LoVo (cell line): ENCODE measurements at places on chromosomes 4 and X.
A peak's percentile ranks its signal among the peaks of the same experiment; 100 is the strongest.

DNA sequence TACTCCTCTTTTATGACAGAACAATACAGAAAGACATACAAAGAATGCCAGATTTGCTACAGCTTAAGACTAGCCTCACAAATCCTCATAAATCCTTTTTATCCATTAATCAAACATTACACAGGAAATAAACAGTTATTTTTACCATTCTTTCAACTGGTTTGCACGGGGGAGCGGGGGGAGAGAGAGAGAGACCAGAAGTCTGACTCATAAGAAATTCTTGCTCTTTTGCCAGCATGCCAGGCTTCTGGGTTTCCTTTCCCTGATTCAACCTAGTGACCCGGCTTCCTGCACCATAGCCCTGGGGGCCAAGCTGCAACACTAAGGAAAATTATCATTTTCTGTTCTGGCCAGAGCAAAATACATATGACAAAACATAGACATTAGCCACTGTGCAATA is 6.8 kb upstream of the RRAGB start:
- peak; percentile 45 for DNase-seq

DNA sequence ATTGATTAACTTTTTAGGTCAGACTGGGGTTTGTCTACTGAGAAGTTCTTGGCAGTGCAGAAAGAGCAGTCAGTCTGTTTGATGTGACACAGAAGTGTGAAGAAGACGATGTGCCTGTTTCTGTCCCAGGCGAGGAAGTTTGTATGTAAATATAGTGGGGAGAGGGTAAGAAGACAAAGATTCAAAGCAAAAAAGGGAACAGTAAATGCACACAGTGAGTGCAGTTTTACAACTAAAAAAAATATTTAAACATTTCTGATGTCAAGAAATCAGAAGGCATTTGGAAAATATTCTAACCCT is 264.9 kb downstream of the RAPGEF2 start:
- DNase-seq, result no peak

DNA sequence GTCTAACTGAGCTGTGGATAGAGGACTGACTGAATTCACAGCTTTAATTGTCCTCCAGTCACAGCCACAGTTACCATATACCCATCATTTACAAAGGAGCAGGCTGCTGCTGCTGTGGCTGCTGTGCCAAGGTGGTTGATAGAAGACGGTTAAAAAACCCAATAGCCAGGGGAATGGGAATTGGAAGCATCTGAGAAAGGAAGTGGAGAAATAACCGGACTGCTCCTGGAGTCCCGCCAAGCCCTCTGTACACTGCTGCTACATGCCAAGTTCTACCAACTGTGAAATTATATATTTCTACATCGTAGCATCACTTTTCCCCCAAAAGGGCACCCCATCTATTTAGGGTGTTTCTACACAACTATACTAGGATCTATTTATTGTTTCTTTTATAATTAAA is 279.7 kb upstream of the ARX start:
- no peak for DNase-seq

DNA sequence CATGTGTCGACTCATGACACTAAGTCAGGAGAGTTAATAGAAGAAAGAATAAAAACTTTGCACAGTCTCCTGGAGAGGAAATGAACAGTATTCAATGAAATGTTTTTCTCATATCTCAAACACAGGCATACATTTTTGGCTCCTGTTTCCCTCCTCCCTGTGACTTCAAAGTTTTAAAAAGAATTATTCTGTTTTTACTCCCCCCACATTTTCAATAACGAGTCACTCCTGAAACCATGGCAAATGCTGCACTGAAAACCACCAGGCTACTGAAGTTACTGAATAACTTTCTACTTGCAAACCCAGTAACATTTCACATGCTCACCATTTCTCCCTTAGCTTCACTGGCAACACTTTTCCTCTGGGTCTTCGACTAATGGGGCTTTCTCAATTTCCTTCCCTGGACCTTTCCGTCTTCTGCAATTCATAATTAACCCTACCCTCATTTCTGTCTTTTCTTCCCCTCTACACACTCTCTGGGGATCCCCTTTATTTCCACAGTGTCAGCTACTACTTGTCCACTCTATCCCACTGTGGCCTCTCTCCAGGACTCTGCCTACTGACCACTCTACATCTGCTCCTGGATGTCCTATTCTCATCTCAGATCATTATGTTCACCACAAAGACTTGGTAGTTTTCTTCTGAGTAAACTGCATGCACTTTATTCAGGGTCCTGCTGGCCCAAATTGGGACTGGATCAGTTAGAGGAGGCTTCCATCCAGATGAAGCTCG is 225.8 kb upstream of the ETNPPL start:
- no peak for DNase-seq

- DNase-seq, result no peak
Observed at GRCh38 chr4:108052558-108053120, 63.0 kb downstream of the HADH start.

DNA sequence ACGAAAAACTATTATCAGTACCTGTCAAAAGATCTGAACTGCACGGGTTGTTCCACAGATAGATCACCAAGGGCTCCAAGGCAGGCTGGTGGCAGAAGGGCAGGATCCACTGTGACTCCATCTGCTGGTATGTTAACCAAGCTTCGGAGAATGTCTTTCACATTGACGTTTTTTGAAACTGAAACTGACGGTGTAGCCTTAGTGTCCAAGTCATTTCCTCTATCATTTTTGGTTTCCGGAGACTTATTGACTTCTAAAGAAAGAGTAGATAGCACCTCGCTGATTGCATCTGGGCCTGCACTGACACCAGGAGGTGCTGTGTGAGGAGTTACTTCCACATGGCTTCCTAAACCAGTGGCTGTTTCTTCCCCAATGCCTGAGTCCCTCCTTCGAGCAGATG is 186.9 kb downstream of the LRBA start:
- DNase-seq, result no peak

DNA sequence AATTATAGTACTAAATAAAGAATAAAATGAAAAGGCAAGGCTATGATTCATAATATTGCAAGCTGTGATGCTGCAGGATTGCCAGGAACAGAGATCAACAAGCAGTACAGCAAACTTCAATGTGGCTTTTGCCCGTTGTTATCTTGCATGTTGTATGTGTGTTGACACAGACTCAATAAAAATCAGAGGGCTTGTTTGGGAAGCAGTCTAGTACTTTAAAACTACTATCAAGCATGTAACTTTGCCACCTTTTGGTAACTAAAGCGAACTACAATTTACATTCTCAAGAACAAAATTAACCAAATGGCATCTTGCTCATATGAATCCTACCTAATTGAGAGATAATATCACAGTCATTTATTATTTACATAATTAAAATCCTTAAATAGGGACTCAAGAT is 79.8 kb upstream of the GPM6A start:
- DNase-seq, result peak; percentile 52

GRCh38 chrX:48083706-48084105 is 12.3 kb upstream of the ZNF630 start:
- no peak for DNase-seq

- no peak for DNase-seq
Observed at GRCh38 chrX:368811-369562, 17.7 kb downstream of the PPP2R3B start.

DNA sequence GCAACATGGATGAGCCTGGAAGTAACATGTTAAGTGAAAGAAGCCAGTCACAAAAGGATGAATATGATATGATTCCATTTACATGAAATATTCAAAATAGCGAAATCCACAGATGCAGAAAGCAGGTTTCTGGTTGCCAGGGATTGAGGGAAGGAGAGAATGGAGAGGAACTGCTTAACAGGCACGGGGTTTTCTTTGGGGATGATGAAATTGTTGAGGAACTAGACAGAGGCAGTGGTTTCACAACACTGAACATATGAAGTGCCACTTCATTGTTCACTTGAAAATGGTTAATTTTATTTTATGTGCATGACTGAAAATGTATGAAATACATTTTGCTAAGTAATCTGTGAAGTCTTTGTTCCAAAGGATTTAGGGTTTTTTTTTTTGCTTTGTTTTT is 182.5 kb upstream of the TBL1X start:
- no peak for DNase-seq

GRCh38 chr4:134276476-134276875 is 74.9 kb upstream of the PABPC4L start:
- no peak for DNase-seq

GRCh38 chr4:61245069-61245714 is 45.1 kb downstream of the ADGRL3 start:
- no peak for DNase-seq

DNA sequence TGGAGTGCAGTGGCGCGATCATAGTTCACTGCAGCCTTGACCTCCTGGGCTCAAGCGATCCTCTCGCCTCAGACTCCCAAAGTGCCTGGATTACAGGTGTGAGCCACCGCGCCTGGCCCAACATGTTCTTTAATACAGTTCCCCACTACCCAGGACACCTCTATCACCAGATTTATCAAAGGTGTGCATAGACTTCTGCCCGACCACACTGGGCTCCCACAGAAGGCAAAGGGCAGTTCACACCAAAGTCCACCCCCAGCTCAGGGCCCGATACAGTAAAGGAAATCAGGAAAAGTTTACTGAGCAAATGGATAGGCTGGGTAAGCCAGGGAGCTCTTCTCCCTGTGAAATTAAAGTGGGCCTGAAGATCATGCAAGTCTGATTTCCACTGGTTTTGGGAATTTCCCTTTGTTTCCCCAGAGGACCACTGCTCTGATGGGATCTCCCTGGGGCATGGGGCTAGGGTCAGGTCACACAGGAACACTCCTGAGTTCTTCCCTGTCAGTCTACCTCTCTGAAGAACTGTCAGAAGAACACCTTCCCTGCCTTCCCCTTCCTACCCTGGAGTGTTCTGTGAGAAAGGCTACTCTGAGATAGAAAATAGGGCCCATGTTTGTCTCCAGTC is 17.7 kb upstream of the PIM2 start:
- no peak for DNase-seq

DNA sequence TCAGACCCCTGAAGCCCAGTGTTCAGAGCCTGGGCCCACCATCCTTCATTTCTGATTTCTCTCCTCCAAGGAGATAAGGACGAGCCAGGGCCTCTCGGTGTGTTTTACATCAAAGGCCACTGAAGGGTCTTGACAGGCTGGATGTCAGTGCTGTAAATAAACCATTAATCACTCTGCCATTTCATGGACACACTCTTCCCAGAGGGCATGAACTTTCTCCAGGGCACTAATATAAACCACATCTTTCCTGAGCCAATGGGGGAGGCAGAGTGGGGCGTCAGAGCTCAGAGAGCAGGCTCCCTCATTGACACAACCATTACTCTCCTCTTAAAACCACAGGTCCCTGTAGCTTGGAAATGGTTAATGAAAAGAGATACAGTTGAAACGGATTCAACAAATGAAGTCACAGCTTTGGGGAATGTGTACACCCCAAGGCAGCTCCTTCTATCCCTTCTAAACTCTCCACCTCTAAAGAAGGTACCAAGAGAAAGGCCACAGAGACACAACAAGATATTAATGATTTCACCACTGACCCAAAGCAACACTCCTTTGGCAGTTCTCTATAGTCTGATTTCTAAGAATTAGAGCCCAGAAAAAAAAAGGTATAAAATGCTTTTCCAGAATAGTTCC is 200.6 kb downstream of the CHIC2 start:
- no peak for DNase-seq

DNA sequence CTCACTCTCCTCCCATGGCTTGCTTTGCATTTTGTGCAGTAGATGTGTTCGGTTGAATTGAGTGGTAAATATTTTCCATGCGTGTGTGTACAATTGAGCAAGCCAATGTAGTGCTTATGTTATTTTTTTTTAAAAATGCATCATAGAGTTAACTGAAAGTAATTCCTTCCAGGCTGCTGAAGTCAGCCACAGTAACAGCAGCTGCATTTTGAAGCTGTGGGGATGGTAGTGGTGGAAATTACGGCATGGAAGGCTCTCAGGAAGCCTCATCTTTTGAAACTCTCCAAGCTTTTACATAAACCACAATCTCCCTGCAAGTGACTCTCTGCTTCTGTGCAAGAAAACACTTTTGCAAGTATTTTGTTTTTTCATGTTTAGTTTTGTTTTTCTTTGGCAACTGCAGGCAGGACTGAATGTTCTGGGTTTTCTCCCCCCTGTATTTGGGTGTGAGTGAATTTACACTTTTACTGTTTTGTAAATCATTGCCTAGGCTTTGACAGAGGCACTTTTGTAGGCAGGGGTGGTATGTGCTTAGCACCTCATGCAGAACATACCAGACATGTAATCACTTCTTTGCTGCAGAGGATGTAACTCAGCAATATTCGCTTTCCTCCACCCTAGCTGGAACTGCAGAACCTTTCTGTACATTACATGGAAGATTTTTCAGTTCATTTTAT is 56.2 kb downstream of the LRRC66 start:
- DNase-seq, result no peak

DNA sequence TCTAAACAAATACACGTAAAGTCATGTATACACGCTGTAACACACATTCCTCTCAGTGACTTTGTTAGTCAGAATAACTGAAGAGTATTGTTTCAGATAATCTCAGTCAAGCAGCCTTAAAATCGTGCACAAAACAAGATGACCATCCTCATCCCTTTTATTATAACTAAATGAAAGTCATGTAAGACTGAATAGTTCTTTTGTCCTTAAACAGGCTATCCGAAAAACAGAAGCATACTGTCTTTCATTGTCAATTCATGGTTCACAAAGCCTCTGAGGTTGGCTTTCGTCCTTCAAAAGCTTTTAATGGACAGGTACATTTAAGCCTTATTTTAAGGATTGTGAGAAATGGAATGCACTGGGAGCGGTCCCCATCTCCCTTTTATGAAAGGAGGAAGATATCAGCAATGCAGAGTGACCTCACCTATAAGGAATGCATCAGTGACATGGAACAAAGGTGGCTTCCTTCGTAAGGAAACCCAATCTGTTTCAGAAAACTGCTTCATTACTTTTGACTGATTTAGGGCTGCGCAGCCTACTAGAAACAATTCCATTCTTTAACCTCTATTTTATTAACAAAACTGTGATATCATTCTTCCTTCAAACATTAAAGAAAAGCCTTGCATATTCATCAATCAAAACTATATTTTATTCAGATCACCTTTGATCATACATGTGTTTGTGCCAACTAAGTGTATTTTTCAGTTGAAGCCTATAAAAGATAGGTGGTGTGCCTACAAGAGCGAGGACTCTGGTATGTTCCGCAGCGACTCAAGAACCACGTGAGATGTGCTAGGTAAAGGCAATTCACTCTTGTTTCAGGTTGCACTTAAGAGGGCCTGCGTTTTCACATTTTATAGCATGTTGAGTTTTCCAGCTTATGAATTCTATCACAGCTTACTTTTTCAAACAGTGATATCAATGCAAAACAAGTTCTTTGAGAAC is 19.2 kb downstream of the SH3RF1 start:
- DNase-seq, result peak; percentile 87
